Cortex of kidney (tissue), 1 donor: ENCODE measurements at places on chromosomes 7 and 10.

- no peak for DNase-seq
Observed at GRCh38 chr10:14023673-14024328, 306.9 kb downstream of the FRMD4A start.

- no peak for DNase-seq
Observed at GRCh38 chr7:93148144-93148543, at the start of gene SAMD9L. TSS of gene SAMD9L (minus strand) at chr7:93148385. CDS start at chr7:93135971, 12,414 bp downstream.

DNA sequence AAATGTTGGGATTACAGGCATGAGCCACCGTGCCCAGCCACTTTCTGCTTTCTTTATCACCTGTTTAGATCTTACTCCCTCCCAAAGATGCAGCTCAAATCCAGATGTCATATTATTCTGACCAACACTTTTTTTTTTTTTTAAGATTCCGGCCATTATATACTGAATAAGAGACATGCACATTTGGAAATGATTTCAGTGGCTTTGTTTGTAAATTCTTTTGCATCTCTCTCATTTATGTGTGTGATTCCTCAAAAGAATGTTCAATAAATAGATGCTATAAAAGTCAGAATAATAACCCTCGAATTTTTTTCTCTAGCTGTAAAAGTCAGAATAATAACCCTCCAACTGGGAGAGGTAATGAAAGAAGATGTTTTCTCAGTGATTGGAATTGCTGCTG lies 25.4 kb downstream of the HECW1 start:
- DNase-seq, result no peak

- no peak for DNase-seq
Observed at GRCh38 chr10:104336821-104337467, 1.3 kb downstream of the ITPRIP start.

DNA sequence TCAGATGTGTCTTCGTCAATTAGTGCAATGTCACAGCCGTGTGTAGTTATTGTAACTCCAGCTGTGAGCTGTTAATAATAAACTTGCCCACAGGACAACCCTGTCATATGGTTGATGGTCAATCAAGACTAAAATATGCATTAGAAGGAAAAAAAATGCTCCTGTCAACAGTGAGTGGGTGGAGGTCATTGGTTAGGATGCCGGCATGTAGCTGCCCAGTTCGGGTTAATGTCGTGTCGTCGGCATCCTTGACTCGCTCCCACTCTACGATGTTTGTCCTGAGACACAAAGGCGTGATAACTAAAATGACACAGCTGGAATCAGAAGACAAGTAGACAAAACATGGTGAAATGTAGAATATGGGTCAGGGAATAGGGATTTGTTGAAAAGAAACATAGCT lies 442.8 kb upstream of the NPVF start:
- DNase-seq, result no peak

GRCh38 chr10:78781251-78781913 lies 287.4 kb upstream of the ZMIZ1 start:
- DNase-seq, result no peak
